ENCODE measurements at places on chromosomes 16 and 17.

DNA sequence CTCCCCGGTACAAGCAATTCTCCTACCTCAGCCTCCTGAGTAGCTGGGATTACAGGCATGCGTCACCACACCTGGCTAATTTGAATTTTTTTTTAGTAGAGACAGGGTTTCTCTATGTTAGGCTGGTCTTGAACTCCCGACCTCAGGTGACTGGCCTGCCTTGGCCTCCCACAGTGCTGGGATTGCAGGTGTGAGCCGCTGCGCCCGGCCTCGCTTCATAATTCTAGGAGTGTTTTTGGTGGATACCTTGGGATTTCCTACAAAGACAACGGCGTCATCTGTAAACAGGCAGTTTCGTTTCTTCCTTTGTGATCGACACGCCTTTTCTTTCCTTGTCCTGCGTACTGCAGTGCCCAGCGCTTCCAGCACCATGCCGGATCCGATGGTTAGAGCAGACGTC, 60.9 kb upstream of the GNG13 start:
- DNase-seq: no peak

- DNase-seq: no peak
Measured at GRCh38 chr17:69269131-69269998, 40.7 kb upstream of the ABCA10 start.

- no peak for DNase-seq
Measured at GRCh38 chr16:20023190-20023589, 50.5 kb downstream of the GPR139 start.

DNA sequence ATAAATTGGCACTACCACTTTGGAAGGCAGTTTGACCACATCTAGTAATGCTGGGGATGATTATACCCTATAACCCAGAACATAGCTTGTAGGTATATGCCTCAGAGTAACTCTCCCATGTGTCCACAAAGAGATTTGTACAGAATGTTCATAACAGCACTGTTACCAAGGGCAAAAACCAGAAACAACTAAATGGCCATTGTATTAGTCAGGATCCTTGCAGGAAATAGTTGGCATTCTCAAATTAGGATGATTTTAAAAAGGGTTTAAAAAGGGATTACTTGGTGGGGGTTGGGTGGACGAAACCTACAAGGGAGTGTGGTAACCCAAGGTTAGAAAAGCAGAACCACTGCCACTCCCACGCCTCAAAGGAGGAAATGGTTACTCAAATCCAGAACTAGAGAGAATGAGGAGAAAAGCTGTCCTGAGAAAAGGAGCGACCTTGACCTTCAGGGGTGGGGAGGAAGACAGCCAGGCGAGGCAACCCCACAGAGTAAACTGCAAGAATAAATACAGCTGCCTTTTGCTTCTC, 2.1 kb downstream of the CPPED1 start:
- DNase-seq: peak; percentile 1

DNA sequence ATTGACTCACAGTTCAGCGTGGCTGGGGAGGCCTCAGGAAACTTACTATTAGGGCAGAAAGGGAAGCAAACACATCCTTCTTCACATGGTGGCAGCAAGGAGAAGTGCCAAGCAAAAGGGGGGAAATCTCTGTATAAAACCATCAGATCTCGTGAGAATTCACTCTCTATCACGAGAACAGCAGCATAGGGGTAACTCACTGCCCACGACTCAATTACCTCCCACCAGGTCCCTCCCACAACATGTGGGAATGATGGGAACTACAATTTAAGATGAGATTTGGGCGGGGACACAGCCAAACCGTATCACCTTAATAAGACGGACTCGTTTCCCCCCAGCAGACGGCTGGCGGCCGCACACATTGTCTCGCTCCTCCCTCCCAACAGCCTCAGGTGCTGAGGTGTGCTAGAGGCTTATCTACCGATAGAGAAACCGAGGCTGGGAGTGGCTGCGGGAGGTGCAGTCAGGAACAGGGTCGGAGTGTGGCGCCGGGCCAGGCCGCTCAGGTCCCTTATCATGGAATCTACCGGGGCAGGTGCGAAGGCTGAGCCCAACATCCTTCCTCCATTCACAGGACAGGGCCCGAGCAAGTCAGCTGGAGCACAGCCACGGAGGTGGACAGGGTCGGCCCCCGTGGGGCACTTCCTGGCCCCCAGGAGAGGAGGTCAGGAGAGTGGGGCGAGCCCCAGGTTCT, 4.9 kb upstream of the ZG16B start:
- DNase-seq: peak; percentile 51

DNA sequence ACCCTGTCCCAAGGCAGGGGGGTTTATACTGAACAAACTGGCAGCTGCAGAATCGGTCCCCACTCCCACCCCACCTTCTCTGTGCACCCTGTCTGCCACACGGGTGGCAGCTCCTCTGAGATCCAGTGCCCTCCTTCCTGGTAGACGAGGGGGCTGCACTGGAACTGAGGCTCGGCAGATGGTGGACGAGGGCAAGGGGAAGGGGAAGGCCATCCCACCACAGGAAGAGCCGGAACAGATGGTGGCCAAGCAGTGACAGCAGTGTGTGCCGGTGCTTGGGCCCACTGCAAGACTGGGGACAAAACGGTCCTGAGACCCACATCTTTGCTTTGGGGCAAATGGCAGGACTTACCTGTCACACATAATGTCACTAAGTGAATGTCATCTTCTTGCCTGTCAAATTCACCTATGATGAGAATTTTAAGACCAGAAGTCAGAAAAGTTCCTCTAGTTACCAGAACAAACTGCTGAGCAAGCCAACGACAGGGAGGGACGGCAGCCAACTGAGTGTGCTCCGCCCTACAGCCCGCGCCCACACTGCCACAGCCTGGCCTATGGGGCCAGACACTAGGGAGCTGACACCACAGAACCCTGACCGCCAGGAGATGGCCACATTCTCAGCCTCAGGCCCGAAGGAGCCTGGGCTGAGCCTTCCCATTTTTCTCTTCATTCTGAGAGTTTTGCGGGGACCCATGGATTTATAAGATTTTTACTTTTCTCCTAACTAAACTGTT, 14.4 kb downstream of the NTAN1 start:
- peak; percentile 52 for DNase-seq

- DNase-seq: no peak
Measured at GRCh38 chr17:36682773-36683172, 81.4 kb downstream of the MRM1 start.

DNA sequence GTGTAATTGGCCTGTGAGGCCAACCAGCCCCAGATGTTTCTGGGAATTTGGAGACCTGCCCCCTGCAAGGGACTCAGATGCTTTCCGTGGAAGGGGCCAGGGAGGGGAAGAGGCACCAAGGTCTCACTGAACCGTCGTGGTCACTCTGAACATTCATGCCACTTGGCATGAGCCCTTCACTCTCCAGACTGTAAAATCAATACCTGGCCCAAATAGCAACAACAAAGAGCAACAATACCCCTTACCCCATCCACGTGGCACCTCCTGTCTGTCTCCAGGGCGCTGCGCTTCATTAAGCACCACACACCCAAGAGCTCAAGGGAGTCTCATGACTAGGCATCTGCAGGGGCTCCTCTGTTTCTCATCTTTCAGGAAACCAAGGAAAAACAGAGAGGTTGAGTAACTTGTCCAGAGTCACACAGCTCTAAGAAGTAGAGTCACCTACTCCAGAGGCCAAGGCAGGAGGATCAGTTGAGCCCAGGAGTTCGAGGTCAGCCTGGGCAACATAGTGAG, 52.8 kb downstream of the SOCS1 start:
- no peak for DNase-seq

DNA sequence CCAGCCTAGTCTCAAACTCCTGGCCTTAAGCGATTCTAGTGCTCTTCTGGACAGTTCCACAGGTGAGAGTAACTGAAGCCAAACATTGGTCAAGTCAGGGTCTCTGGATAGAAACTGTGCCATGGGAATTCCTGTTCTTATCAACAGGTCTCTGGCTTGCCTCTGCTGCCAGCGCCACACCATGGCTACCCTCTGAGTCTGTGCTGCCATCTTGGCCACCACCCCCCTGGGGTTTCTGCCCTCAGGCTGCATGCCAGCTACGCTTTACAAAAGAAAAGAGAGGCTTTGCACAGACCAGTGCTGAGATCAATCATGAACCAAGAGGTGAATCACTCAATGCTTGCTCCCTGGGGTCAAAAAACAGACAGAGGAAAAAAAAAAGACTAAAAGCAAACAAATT, 24.4 kb upstream of the CREBBP start:
- DNase-seq: no peak

GRCh38 chr16:51312363-51313150, 161.5 kb upstream of the SALL1 start:
- no peak for DNase-seq

DNA sequence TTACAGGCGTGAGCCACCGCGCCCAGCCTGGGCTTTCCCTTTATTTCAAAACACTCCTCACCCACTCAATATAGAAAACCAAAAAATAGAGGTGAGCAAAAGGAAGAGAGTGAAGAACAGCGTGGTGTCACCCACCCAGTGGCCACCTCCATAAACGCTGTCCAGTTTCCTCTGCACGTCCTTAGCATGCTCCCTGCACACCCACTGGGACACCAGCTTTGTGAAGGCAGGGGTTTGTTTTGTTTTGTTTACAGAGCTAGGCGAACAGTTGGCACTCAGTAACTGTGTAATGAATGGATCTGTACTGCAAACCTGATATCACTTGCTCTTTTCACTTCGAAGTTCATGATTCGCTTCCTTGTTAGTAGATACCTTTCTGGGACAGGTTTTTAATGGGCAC, 73.0 kb downstream of the PRKCB start:
- no peak for DNase-seq

DNA sequence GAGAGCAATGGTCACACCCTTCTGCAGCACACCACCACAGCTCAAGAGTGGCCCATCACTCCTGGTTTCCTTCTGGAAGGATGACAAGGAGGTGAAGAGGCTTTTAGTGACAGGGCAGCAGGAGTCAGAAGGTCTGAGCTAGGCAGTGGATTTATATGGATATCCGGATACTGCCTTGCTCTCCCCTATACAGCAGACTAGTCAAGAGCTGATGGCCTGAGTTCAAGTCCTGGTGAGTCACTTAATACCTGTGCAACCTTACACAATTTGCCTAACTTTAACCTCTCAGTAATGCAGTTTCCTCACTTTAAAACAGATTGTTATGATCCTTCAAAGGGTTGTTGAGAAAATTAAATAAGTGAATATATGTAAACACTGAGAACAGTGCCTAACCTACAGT, 22.9 kb downstream of the MYO18A start:
- no peak for DNase-seq

GRCh38 chr16:952321-952720, 18.5 kb downstream of the LMF1 start:
- DNase-seq: no peak

- peak; percentile 32 for DNase-seq
Measured at GRCh38 chr16:67845291-67846062, 1.3 kb upstream of the NUTF2 start.

GRCh38 chr16:68596266-68596665, 48.8 kb upstream of the CDH3 start:
- DNase-seq: no peak

DNA sequence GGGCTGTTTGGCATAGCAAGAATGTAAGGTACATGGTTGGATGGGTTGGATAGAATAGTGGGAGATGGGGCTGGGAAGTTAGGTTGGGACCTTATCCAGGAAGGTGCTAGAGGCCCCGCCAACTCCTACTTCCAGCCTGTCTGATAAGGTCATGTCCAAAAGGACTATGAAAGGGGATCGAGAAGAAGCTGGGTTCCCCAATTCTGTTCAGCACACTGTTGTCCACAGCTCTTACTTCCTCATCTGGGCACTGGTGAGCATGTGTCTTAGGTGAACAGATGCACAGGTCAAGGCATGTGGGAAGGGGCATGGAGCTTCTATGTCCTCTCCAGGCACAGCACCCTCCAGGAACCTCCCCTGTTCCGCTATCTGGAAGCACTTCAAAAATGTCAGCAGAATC, 5.6 kb upstream of the ULK2 start:
- DNase-seq: no peak

GRCh38 chr17:21262259-21262993, 9.2 kb upstream of the NATD1 start:
- DNase-seq: no peak

DNA sequence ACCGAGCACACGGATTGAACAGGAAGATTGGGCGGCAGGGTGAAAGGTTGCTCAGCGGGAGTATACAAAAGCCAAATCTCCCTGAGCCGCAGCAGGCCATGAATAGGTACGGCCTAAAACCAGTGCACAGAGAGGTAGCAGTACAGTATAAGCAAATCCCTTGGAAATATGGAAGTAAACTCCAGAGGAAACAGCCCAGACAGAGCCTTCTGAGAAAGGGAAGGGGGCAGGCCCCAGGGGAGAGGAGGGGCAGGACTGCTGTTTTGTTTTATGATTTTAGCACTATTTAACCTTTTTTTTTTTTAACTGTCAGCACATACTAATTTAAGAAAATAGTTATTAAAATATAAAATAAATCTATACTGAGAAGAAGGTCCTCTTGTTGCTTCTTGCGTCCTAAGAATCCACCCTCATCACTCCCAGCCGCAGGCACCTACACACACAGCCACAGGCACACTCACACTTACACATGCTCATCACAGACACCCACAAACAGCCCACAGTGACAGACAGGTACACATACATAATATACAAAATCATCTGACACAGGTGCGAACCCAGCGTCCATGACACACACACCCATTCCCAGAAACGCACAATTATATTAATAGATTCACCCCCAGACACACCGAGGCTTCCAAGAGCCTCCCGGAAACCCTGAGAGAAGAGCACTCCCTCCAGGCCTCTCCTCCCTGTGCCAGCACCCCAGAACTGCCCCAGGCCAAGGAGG, 12.8 kb downstream of the PLXDC1 start:
- no peak for DNase-seq

DNA sequence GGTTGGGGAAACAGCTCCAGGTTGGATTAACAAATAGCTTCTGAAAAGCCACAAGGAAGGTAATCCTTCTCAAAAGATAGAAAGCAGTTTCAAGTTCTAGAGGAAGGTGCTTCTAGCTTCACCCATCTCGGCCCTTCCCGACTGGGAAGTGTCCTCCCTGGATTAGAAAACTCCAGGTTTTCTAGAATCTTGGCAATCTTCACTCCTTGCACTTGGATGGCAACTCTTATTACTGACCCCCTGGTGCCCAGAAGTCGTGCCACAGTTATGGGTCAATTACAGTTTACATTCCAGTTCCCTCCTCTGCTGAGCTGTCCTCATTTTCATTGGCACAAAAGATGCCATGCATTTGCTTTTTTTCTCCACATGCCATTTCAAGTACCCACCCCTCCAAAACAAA, 65.6 kb downstream of the SMG6 start:
- DNase-seq: no peak

Measured in small intestine (tissue), 16 donors.